ENCODE measurements at places on chromosomes 13 and 19. TPM values are rescaled to one million over a fixed set of nuclear protein-coding genes. Genes with fewer than 3 reads are reported as not detected.

The CC2D1A gene
- 22.4 TPM for total RNA-seq

The CEACAM20 gene
- total RNA-seq, result not detected

- H3K4me3 ChIP-seq, result no peak overlapping the region
- no peaks in the 10 kb centered on the region for H3K36me3 ChIP-seq
Measured at GRCh38 chr13:44415815-44416214, 42.2 kb downstream of the SERP2 start.

The IZUMO2 gene
- not detected for total RNA-seq

GRCh38 chr13:51914137-51914493 lies 52.3 kb downstream of the CCDC70 start:
- H3K27me3 ChIP-seq, result peaks cover 4% of the 10 kb centered on the region
- H3K36me3 ChIP-seq, result no peaks in the 10 kb centered on the region
- H3K27ac ChIP-seq, result no peak overlapping the region
- no peak for DNase-seq

- no peak overlapping the region for H3K27ac ChIP-seq
- no peak overlapping the region for H3K4me3 ChIP-seq
- peaks cover 2% of the 10 kb centered on the region for H3K27me3 ChIP-seq
- DNase-seq, result no peak
- no peaks in the 10 kb centered on the region for H3K36me3 ChIP-seq
Measured at GRCh38 chr19:29115181-29115580, 97.8 kb downstream of the UQCRFS1 start.

DNA sequence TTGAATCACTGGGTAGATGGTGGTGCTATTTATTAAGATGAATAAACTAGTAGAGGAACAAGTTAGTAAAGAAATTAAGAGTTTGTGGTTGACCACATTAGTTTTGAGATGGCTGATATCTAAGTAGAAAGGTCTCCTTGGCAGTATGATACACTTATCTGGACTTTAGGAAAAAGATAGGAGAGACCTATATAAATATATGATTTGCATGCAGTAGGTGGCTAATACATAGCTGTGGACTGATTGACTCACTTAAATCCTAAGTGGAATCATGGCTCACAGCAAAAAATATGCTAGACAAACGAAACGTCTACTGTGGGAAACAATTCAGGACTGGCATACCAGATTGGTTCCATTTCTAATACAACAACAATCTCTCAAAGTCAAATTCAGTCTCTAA lies 92.0 kb downstream of the CAB39L start:
- no peak for DNase-seq
- no peaks in the 10 kb centered on the region for H3K27me3 ChIP-seq
- H3K4me3 ChIP-seq, result no peak overlapping the region
- no peaks in the 10 kb centered on the region for H3K36me3 ChIP-seq
- peaks cover 4% of the 10 kb centered on the region for H3K4me1 ChIP-seq
- no peak overlapping the region for H3K27ac ChIP-seq

DNA sequence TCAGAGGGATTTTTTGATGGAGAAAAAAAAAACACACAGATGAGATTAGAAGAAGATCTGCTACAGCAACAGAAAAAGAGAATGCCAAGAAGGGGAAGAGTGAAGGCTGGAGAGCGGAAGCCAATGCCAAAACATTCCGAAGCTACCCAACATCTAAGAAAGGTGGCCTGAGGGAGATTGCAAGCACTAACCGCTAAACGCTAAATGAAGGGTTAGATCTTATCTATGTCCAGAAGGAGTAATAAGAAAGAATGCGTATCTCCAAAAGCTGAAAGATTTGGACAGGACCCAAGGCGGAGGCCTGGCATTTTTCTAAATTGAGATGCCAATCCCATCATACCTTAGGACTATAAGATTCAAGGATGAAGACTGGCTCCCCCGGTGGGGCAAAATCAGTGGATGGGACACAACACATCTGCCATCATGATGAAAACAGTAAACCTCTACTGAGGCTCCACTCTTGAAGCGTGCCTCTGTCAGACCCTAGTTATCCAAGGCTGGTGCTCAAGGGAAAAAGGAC lies 15.6 kb upstream of the HMGB1 start:
- H3K36me3 ChIP-seq, result no peaks in the 10 kb centered on the region
- DNase-seq, result no peak
- H3K27me3 ChIP-seq, result no peaks in the 10 kb centered on the region
- no peak overlapping the region for H3K4me3 ChIP-seq

The ALOX5AP gene
- total RNA-seq, result 40.5 TPM

The ZNF345 gene
- 3.6 TPM for total RNA-seq

- no peaks in the 10 kb centered on the region for H3K27me3 ChIP-seq
- DNase-seq, result no peak
- peaks cover 44% of the 10 kb centered on the region for H3K36me3 ChIP-seq
- no peak overlapping the region for H3K4me3 ChIP-seq
- H3K4me1 ChIP-seq, result peaks cover 3% of the 10 kb centered on the region
- H3K27ac ChIP-seq, result no peak overlapping the region
Measured at GRCh38 chr19:19652482-19653295, 9.2 kb upstream of the GMIP start.

DNA sequence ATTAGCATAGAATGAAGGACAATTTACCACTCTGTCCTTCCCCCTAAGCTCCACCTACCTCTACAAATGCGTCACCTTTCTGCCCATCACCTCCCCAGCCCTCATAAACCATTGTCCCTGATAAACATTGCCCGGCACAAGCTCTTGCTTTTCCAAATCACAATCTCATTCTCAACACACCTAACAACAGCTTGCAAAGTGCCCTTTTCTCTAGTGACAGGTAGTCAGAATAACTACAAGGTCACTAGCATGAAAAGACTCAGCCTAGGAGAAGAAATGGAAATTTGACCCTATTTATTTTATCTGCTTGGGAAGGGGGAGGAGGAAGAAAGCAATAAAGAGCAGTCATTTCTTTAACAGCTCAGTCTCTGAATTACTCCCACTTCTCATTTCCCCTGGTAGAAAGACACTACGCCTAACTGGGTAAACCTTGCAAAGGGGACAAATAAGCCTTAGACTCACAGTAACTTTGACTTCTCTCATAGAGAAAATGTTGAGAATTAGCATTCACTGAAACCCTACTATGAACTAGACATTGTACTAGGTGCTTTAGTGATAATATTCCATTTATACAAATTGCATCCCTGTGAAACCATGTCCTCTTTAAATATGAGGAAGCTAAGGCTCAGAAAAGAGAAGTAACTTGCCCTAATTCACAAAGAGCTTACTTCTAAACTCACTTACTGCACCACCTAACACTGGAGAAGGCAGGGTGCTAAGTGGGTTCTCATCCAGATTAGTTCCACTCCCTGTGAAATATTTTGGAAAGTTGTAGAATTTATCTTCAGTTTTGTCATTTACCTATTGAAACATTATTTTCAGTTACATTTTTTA lies 116.2 kb upstream of the FNDC3A start:
- no peaks in the 10 kb centered on the region for H3K36me3 ChIP-seq
- H3K4me1 ChIP-seq, result peaks cover 16% of the 10 kb centered on the region
- DNase-seq, result no peak
- no peak overlapping the region for H3K27ac ChIP-seq
- H3K4me3 ChIP-seq, result no peak overlapping the region

DNA sequence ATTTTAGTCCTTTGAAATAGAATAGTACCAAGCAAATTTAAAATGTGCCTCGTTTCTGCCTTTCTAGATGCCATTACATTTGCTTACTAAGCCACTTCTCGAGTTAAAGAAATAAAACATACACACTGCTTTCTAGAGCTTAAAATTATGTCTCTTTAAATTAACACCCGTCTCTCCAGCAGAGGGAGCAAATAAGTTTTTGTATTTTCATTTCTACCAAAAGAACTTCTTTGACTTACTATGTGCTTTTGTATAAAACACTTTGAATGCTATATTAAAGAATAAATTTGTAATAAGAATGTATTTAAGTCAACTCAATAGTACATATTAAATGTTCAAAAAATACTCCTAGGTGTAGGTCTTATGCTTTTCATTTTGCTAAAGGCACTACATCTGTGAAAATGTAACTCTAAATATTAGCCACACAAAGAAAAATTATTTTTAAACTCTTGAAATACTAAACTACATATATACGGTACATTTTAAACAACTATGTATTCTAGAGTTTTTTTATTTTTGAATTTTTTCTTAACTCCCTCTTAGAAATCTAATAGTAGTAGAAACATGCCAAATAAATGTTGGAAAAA lies 269.3 kb upstream of the MIR17HG start:
- H3K27me3 ChIP-seq, result no peaks in the 10 kb centered on the region
- H3K4me1 ChIP-seq, result no peaks in the 10 kb centered on the region
- H3K4me3 ChIP-seq, result no peak overlapping the region
- DNase-seq, result no peak
- no peak overlapping the region for H3K27ac ChIP-seq
- H3K36me3 ChIP-seq, result no peaks in the 10 kb centered on the region

DNA sequence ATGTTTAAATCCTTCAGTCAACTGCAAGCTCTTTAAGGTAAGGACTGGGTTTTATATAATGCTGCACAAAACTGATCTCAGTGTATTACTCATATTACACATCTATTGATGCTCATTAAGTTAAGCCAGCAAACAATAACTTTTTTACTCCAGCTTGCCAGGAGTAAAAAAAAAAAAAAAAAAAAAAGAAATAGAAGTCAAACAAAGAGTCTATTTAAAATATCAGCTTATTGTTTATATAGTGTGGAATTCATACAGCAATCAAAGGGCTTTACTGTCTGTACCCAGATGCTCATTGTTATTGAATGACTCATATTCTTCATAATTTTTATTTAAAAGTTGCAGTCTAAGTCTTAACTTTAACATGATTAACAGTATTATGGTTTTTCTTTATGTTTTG lies 21.8 kb upstream of the KBTBD7 start:
- no peak overlapping the region for H3K27ac ChIP-seq
- no peak for DNase-seq
- no peak overlapping the region for H3K4me3 ChIP-seq
- peaks cover 2% of the 10 kb centered on the region for H3K4me1 ChIP-seq

DNA sequence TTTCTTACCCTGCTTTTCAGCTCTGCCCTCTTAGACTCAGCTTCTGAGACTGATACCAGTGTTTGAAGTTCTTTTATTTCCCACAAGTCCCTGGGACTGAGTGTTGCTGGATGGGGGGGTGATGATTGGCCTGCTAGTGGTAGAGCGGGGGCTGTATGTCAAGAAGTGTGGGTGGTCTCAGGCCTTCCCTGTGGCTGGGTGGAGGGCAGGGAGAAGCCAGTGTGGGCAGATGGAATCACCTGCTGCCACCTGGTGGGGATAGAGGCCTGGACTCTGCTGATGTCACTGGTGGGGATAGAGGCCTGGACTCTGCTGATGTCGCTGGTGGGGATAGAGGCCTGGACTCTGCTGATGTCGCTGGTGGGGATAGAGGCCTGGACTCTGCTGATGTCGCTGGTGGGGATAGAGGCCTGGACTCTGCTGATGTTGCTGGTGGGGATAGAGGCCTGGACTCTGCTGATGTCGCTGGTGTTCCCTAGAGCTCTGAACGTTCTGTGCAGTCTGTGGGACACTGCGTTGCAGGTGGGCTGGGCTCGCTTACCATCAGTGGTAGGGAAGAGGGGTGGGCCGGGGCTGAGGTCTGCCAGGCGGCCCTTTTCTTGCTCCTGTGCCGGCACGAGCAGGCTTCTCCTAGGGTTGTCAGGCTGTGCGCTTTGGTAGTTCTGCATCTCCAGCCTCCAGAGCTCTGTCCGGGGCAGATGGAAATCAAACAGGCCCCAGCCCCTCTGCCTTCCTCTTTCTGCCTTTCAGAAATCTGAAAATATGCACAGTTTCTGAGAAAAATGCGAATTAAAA lies 101.3 kb downstream of the ARHGEF7 start:
- peaks cover 20% of the 10 kb centered on the region for H3K4me1 ChIP-seq
- H3K4me3 ChIP-seq, result no peak overlapping the region
- peak; percentile 71 for DNase-seq
- H3K27ac ChIP-seq, result peak overlapping the region; percentile 16

DNA sequence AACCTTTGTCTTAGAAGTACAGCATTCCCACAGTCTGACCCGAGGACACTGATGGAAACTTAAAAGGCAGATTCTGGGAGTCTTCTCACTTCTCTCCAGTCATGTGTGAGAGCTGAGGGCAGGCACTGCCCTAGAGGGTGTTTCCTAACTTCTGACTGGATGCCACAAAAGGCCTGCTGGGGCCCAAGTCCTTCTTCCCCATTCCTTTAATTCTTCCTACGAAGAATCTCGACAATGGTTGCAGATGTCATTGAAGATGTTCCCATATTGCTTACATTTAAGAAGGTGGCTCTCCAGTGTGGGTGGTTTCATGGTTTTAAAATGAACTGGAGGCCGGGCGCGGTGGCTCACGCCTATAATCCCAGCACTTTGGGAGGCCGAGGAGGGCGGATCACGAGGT lies 27.4 kb upstream of the ZNF564 start:
- peaks cover 49% of the 10 kb centered on the region for H3K36me3 ChIP-seq
- DNase-seq, result no peak
- no peak overlapping the region for H3K27ac ChIP-seq
- H3K4me3 ChIP-seq, result no peak overlapping the region

- no peak overlapping the region for H3K4me3 ChIP-seq
- H3K27me3 ChIP-seq, result no peaks in the 10 kb centered on the region
- no peak for DNase-seq
- no peaks in the 10 kb centered on the region for H3K36me3 ChIP-seq
- no peak overlapping the region for H3K27ac ChIP-seq
- H3K4me1 ChIP-seq, result peaks cover 5% of the 10 kb centered on the region
Measured at GRCh38 chr13:24086642-24087041, 73.9 kb upstream of the SPATA13 start.

DNA sequence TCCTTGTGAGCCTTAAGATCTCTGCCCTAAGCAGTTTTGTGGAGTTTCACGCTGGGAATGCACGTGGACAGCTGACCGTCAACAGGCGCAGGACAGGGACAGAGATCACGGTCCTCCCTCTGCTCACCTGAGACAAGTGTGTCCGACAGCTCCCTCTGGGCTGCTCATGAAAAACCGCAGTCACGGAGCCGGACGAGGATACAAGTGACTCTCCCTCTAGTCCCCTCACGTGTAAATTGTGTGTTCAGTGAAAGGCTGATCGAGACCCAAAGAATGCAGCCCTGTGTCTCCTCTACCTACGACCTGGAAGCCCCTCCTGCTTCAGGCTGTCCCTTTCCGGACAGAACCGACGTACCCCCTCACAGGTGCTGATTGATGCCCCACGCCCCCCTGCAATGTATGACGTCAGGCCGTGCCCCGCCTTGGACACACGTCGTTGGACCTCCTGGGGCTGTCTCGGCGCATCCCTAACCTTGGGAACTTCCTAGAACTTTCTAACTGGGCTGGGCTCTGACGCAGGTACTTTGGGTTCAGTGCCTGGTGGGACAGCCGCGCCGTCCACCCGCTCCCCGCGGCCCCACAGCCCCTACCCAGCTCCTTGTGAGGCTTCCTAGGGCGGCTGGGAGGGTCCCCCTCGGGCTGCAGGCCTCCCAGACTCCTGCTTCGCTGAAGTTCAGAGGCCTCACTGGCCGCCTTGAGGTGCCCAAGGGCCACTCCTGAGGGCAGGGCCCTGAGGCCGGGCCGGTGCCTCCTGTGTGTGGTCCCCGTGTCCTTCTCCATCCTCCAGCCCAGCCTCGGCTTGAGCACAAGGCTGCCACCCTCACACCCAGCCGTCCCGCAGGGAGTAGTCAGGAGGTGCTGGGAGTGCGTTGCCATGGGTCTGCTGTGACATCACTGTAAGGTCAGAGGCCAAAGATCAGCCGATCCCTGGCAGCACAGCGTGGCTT lies at the start of gene C13orf46:
Gene C13orf46 (minus strand): TSS at position 859 of the 947 bp plus-strand sequence. CDS start 79 bp downstream, at position 780.
- H3K27ac ChIP-seq, result no peak within 1 kb of the TSS
- no peak for DNase-seq
- peaks cover 18% of the 10 kb centered on the region for H3K36me3 ChIP-seq

The SLC6A16 gene
- 0.61 TPM for total RNA-seq

The CYSLTR2 gene
- 1.5 TPM for total RNA-seq

The PRRG2 gene
- 1.5 TPM for total RNA-seq
